ENCODE measurements at places on chromosomes 6 and 20. TPM values are rescaled to one million over a fixed set of nuclear protein-coding genes. Genes with fewer than 3 reads are reported as not detected.

The LYRM4 gene
- total RNA-seq: 25.1 TPM

The KCNQ5 gene
- 2.7 TPM for total RNA-seq

The DYNLT1 gene
- total RNA-seq: 49.7 TPM

The TSBP1 gene
- not detected for total RNA-seq

The HSPA12B gene
- total RNA-seq: 17.8 TPM

The SLC17A4 gene
- total RNA-seq: not detected

The SPATA25 gene
- total RNA-seq: 7.6 TPM

The HLA-DPB1 gene
- 6.7 TPM for total RNA-seq

The CALHM4 gene
- not detected for total RNA-seq

The TBXT gene
- not detected for total RNA-seq

The CCN2 gene
- total RNA-seq: 93.1 TPM

The DCDC2 gene
- total RNA-seq: 5.9 TPM
